Skeletal muscle cell (primary cell): ENCODE measurements at places on chromosomes 3 and 15.

GRCh38 chr15:75138016-75138999 is 63.4 kb upstream of the C15orf39 start:
- peak; percentile 23 for DNase-seq

- no peak for DNase-seq
Observed at GRCh38 chr3:81676706-81677456, 84.6 kb downstream of the GBE1 start.

- peak; percentile 46 for DNase-seq
Observed at GRCh38 chr3:171348121-171348520, 112.1 kb downstream of the TNIK start.

GRCh38 chr15:28993051-28993719 is 107.4 kb downstream of the APBA2 start:
- DNase-seq, result no peak

DNA sequence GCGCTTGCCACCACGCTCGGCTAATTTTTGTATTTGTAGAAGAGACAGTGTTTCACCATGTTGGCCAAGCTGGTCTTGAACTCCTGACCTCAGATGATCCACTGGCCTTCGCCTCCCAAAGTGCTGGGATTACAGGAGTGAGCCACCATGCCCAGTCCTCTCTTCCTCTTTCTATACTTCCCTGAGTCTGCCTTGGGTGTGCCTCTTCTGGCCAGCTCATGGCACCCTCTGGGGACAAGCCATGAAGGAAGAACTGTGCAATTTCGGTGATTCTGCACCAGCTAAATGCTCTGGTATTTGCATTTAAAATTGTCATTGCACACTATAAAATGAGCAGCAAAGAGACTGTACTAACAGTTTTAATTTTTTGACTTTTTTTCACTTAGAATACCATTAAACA is 66.6 kb downstream of the IL20RB start:
- no peak for DNase-seq

GRCh38 chr3:194270627-194271459 is 80.3 kb downstream of the CPN2 start:
- DNase-seq, result no peak

DNA sequence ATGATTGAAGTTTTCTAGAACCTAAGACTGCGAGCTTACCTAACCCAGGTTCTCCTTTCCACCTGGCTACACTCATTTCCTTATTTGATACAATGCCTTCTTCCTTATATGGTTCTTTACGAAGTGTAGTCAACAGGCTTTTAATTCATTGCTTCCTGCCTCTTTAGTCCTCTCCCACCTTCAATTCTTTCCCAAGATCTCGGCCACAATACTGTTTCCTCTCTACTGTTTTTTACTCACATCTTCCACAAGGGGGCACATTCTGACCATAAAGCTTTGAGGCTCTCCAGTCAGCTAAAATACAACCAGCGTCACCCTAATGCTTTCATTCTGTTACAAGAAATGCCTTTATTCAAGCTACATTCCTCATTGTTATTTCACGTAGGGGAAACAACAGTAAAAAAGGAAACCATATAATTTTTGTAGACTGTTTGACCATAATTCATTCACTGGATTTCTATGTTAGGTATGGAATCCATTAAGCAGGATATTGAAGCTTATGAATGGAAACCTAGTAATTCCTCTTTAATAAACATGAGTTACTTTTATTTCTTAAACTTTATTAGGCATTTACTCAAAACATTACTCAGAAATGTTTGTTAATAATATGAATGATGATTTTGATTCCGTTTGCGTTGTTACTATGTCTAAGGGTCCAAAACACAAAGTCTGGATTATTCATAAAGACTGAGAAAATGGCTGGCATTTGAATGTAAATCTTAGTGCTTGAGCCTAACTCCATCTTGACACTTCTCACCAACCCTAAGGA is 29.5 kb upstream of the VEPH1 start:
- peak; percentile 76 for DNase-seq

- no peak for DNase-seq
Observed at GRCh38 chr15:71679223-71679792, 131.0 kb upstream of the NR2E3 start.

DNA sequence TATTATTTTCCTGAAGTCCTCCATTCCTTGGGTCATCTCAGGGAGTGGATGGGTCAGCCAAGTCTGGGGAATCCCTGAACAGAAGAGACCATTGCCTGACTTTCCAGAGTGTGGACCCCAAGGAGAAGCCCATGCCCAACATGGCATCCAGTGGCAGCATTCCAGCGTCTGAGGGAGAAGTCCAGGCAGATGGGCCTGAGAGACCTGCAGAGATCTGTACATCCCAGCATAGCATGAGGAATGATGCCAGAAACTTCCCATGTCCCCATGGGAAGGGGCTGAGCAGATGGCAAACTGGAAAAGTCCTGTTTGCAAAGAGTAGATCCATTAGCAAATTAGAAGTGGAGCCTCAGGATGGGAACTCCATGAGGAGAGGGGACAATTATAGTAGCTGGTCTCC is 17.6 kb upstream of the COLQ start:
- no peak for DNase-seq

DNA sequence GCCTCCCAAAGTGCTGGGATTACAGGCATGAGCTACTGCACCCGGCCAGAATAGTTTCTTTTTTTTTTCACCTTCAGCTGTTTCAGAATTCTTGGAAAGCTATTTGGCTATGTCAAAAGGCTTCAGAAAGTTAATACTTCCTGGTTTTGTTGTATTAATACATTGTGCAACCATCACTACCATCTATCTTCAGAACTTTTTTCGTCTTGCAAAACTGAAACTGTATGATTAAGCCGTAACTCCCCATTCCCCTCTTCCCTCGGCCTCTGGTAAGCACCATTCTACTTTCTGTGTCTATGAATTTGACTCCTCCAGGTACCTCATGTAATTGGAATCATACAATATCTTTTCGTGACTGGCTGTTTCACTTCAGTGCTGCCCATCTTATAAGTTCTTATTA is 5.2 kb upstream of the NOX5 start:
- no peak for DNase-seq
